Aorta (tissue), 5 donors: ENCODE measurements at places on chromosomes 5 and 9. TPM values are rescaled to one million over a fixed set of nuclear protein-coding genes. Genes with fewer than 3 reads are reported as not detected.

- no peaks in the 10 kb centered on the region for H3K27me3 ChIP-seq
- DNase-seq, result no peak
- peaks cover 2% of the 10 kb centered on the region for H3K4me1 ChIP-seq
- H3K36me3 ChIP-seq, result no peaks in the 10 kb centered on the region
These were observed 54.5 kb downstream of the GABBR2 start for GRCh38 chr9:98654247-98654646.

- H3K27ac ChIP-seq, result no peak overlapping the region
- no peaks in the 10 kb centered on the region for H3K36me3 ChIP-seq
- H3K4me1 ChIP-seq, result no peaks in the 10 kb centered on the region
- DNase-seq, result no peak
These were observed 560.7 kb downstream of the PSAT1 start for GRCh38 chr9:78857373-78858225.

GRCh38 chr9:76530458-76531110, 71.6 kb downstream of the GCNT1 start:
- H3K27ac ChIP-seq, result no peak overlapping the region
- H3K4me3 ChIP-seq, result no peak overlapping the region
- no peaks in the 10 kb centered on the region for H3K36me3 ChIP-seq
- H3K4me1 ChIP-seq, result no peaks in the 10 kb centered on the region

- no peaks in the 10 kb centered on the region for H3K4me1 ChIP-seq
- no peak for DNase-seq
- H3K27ac ChIP-seq, result no peak overlapping the region
These were observed 4.5 kb upstream of the CDK7 start for GRCh38 chr5:69230181-69230580.

Gene FSD1L
- total RNA-seq, result 4.6 TPM

Gene TSSK1B
- total RNA-seq, result not detected
